GM23248 (cell line): ENCODE measurements at places on chromosomes 4 and X.

GRCh38 chrX:45935408-45935807 lies 609.8 kb downstream of the ZNF674 start:
- no peak for DNase-seq
- no peak overlapping the region for H3K4me3 ChIP-seq
- no peaks in the 10 kb centered on the region for H3K27me3 ChIP-seq
- no peak overlapping the region for H3K27ac ChIP-seq
- H3K4me1 ChIP-seq, result no peaks in the 10 kb centered on the region

DNA sequence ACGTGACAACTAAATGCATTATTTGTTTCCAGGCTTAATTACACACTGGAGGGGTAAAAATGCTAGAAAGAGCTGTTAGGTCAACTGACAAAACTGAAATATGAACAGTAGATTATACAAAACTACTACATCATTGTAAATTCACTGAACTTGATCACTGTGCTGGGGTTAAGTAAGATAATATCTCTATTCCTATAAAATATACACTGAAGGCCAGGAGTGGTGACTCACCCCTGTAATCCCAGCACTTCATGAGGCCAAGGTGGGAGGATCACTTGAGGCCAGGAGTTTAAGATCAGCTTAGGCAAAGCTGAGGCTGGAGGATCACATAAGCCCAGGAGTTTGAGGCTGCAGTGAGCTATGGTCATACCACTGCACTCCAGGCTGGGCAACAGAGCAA lies 31.8 kb upstream of the NKX6-1 start:
- no peaks in the 10 kb centered on the region for H3K4me1 ChIP-seq
- H3K27ac ChIP-seq, result no peak overlapping the region
- H3K36me3 ChIP-seq, result no peaks in the 10 kb centered on the region
- no peak overlapping the region for H3K4me3 ChIP-seq
- DNase-seq, result peak; percentile 34

DNA sequence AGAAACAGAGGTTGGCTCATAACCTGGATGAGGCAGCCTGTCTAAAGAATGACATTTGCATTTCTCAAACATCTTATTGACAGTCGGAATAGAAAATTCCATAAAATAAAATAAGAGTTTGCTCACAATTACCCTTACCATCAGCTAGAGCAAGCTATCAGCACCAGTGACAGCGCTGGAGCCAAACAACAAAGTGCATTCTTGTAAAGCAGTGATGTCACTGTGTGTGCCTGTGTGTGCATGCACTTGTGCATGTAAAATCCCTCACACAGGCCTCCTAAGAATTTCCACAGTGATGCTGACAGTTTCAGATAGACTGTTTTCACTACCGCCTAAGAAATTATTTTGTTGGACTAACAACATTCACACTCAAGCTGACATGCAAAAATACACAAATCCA lies 77.6 kb downstream of the EVC2 start:
- DNase-seq, result no peak
- peaks cover 23% of the 10 kb centered on the region for H3K36me3 ChIP-seq
- H3K27ac ChIP-seq, result no peak overlapping the region
- no peaks in the 10 kb centered on the region for H3K27me3 ChIP-seq
- no peak overlapping the region for H3K4me3 ChIP-seq

- no peaks in the 10 kb centered on the region for H3K4me1 ChIP-seq
- no peaks in the 10 kb centered on the region for H3K36me3 ChIP-seq
- no peak overlapping the region for H3K27ac ChIP-seq
- no peak for DNase-seq
- H3K27me3 ChIP-seq, result no peaks in the 10 kb centered on the region
- no peak overlapping the region for H3K4me3 ChIP-seq
Observed at GRCh38 chrX:122004127-122004526, 956.7 kb downstream of the GLUD2 start.
